ENCODE measurements at places on chromosomes 3 and 15.

DNA sequence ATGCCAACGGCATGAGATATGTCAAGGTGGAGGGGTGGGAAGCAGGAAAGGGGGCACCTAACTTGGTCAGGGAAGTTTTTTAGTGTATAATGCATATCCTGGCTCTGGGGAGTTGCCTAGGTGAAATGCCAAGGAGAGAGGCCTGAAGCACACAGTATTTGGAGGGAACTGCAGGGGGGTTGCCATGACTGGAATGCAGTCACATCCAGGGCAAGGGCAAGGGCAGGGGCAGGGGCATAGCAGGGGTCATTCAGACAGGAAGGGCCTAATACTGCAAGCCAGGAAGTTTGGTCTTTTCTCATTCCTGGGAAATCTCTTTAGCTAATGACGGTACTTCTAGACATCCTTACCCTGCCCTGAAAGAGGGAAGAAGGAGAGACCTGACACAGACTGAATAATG lies 60.5 kb downstream of the MYRIP start:
- DNase-seq, result no peak

- DNase-seq, result no peak
Measured at GRCh38 chr3:99477650-99478049, 160.7 kb upstream of the COL8A1 start.

- no peak for DNase-seq
Measured at GRCh38 chr3:33441225-33441976, 1.2 kb upstream of the UBP1 start.

DNA sequence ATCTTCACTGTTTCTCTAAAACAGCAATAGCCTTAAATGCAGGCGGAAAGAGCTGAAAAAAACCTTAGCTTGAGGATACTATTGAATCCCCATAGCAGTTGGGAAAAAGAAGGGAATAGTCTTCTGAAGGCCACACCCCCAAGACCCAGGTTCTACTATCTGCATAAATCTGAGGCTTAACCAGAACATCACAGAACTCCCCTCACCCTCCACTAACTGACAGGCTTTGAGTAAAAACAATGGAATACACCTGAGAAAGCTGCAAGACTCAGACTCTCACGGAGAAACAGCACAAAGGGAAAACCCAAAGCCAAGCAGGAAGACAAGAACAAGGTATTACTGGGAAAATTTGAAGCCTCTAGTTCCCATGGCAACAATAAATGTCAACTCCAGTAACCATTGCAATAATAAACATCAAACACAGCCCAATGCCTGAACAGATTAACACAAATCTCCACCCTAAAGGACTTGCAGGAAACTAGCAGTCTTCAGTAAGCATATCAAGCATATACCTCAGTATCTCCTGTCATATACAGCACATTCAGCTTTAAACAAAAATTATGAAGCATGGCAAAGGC lies 56.4 kb downstream of the TMCC1 start:
- DNase-seq, result no peak

- no peak for DNase-seq
Measured at GRCh38 chr3:133209871-133210550, 171.8 kb downstream of the TMEM108 start.

- DNase-seq, result no peak
Measured at GRCh38 chr3:17983106-17983505, 240.7 kb upstream of the TBC1D5 start.

- no peak for DNase-seq
Measured at GRCh38 chr3:62119139-62119538, 254.2 kb downstream of the FEZF2 start.

- DNase-seq, result no peak
Measured at GRCh38 chr3:187963003-187963676, 190.8 kb upstream of the LPP start.

GRCh38 chr15:81000144-81000623 lies 539 bp upstream of the TLNRD1 start:
- no peak for DNase-seq

DNA sequence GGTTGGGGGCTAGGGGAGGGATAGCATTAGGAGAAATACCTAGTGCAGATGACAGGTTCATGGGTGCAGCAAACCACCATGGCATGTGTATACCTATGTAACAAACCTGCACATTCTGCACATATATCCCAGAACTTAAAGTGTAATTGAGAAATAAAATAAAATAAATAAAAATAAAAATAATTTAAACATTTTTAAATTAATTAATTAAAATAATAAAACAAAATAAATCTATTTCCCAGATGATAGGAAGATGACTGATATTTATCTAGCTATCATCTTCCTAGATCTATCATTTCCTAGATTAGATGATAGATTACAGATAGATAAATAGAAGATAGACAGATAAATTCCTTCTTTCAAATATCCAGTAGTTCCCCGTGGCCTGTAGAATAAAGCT lies 137.3 kb downstream of the OCA2 start:
- DNase-seq, result no peak

GRCh38 chr3:87260270-87260669 lies 16.1 kb downstream of the POU1F1 start:
- DNase-seq, result no peak

DNA sequence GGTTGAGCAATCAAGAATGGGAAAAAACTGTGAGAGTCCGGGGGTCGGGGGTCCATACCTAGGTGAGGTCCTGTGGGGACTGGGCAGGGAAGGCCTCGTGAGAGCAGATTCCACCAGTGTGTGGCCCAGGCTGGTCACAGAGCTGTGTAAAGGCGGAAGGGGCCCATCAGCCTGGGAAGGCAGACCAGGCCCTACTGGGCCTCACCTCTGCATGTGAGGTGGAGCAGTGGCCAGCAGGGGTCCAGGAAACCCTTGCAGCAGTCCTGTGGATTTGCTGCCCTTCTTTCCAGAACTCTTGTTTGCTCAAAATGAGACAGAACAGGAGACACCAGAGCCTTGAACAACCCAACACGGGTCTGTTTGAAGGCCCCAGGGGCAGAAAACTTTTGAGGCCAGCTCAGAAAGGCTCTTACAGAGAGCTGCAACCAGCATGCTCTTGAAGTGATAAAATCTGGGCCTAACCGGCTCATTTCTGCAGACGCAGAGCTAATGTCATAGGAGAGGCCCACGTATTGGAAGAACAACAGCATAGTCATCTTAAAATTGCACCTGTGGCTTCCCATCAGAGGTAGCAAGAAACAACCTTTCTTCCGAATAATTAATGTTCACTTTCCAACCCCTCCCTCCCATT lies 30.3 kb upstream of the HHATL start:
- no peak for DNase-seq

- peak; percentile 37 for DNase-seq
Measured at GRCh38 chr3:122794779-122795673, at the start of gene SLC49A4. TSS of gene SLC49A4 (plus strand) at chr3:122795069. CDS start at chr3:122795193, 124 bp downstream.

DNA sequence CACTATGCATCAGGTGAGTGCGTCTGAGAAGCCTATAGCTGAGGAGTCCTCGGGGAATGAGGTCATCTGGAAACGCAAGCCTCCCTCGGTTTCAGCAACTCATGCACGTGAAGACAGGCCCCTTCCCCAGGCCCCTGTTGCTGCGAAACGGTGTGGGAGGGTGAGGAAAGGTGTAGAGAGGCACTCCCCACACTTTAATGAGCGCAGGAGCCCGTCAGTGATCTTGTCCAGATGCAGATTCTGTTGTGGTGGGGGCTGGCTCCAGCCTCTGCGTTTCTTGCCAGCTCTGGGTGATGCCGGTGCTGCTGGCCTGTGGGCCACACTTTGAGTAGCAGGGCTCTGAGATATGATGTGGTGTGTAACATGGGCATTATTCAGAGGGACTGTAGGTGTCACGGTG lies 38.6 kb upstream of the LACTB start:
- DNase-seq, result no peak

DNA sequence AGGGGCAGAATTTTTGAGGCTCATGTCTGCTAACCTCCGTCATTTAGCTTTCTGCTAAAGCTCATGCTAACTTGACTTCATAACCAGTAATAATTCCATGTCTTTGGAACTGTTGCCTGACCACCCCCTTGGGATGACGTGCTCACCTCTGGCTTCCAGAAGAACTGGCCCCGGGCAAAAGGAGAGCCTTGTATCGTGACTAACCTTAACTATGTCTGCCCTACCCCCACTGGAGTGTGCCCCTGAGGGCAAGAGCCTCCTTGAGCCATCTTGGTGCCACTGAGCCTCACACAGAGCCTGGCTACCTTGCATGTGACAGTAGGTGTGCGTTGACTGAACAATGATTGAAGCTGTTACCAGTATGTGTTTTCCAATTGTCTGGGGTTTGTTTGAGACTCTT lies 4.7 kb downstream of the LRRK1 start:
- no peak for DNase-seq

GRCh38 chr3:67678665-67679064 lies 24.3 kb upstream of the SUCLG2 start:
- no peak for DNase-seq

DNA sequence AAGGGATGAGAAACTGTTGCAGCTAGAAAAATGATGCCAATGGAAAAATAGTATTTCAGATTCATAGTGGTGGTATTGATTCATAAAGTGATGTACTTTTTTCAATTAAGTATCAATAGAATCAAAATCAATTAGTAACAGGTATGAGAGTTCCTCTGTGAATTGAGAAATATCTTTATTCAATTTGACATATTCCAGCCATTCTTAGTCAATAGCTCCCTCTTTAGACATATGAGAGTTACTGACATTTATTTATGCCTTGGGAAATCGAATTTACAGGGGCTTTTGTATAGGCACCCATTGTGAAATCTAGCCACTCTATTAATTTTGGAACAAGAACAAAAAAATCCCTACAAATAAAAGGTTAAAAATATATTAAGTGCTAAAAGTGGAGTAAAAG lies 386.9 kb upstream of the CNTN3 start:
- no peak for DNase-seq

GRCh38 chr3:43215663-43216275 lies 70.6 kb upstream of the SNRK start:
- DNase-seq, result no peak

DNA sequence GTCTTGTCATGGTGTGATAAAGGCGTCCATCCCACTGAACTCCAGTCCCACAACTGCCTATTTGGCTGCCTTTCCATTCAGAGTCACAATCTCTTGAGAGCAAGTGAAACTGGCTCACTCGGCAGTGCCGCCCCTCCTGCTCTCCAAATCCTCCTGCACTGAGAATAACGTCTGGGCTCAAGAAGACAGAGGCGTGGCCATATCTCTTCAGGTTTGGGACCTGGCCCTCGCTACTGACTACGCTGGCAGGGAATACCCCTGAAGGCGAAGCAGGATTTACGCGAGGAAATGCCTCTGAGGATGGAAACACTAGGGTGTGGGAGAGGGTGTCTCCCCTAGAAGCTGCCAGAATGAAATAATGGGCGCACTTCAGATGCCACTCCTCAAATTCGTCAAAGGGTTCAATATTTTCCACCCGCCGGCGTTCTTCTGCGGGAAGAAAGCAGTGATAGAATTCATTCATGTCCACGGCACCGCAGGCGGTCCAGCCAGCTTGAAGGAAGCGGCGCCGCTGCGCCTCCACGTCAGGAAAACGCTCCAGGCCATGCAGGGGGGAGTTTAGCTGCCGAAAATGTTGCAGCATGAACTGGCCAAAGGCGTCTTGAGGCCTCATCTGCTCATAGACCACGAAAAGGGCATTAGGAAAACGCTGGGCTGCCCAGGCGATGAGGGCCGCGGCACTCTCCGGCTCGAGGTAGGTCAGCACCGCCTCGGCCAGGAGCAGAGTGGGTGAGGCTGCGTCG lies 985 bp downstream of the LCMT2 start:
- no peak for DNase-seq

- DNase-seq, result no peak
Measured at GRCh38 chr15:85406916-85407315, 26.5 kb downstream of the AKAP13 start.

- DNase-seq, result no peak
Measured at GRCh38 chr3:178086144-178086825, 450.0 kb upstream of the KCNMB2 start.

- no peak for DNase-seq
Measured at GRCh38 chr3:45486136-45486535, 97.8 kb downstream of the LARS2 start.

GRCh38 chr3:148307443-148307843 lies 390.3 kb upstream of the AGTR1 start:
- DNase-seq, result no peak

- no peak for DNase-seq
Measured at GRCh38 chr3:105752791-105753415, 115.9 kb downstream of the CBLB start.

DNA sequence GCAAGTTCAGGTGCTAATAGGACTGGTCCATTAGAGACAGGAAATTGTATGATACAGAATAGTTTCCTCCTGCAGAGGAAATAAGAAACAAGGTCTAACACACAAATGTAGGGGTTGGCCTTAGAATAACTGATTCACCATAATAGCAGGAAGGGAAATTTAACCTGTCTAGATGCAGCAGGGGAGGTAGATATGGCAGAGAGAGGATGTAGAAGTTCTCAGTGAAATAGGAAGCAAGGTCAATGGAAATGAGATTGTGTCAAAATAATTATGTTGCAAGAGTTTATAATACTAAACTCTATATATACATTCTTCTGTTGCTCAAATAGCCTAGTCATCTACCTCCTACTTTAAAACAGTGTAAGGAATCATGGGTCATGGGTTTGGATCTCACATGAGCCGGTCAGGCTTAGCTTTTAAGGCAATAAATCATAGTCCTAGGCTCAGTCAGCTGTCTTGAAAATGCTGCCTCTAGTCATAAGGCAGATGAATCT lies 17.0 kb downstream of the BCL2A1 start:
- DNase-seq, result no peak

- no peak for DNase-seq
Measured at GRCh38 chr3:36707623-36708409, 56.5 kb downstream of the DCLK3 start.

DNA sequence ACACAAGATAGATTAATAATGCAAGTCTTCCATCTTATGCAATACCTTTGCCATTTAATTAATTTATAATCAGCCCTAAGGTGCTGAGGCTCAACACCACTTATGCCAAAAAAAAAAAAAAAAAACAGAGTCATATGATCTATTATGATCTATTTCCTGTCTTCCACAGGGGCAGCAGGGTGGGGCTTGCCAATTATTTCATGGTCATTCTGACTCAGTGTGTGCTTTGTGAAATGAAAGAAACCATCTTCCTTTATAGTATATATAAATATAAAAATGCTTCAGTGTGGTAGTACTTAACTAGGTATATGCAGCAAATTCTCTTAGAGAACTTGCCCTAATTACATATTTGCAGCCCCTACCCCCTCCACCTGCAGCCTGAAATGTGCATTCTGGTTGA lies 7.2 kb upstream of the RARB start:
- DNase-seq, result no peak

DNA sequence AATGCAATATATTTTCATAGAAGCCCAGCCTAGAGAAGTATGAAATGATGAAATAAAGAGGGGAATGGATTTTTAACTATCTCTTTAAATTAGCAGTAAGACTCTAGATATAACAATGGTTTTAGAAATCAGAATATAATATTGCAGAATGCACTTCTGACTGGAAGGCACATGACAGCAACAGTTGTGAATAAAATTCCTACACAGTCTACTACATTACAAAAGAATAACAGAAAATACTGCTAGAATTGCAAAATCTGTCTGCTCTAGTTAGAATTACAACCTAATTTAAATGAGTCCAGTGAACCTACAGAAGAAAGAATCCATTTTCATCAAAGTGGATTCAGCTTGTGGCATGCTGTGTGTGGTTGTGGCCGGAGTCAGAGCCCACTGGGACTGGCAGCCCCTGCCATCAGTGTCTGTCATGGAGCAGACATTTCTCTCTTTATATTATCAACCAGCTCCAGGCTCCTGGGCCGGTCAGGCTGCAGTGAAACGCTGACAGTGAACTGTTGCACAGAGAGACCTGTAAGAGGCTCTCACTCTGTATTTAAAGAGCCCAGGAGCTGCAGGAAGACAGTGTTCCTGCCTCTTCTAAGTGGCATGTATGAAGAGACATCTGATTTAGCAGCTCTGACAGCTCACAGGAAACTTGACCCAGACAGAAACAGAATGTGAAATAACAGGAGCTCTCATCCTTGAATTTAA lies 1523.8 kb upstream of the CADM2 start:
- DNase-seq, result no peak

- no peak for DNase-seq
Measured at GRCh38 chr3:170092907-170093306, 55.1 kb downstream of the GPR160 start.

All from activated CD4-positive, CD25-positive, alpha-beta regulatory T cell treated with anti-CD3 and anti-CD28 coated beads, Interleukin-2, amount 50 U/mL, for 16 hours (primary cell).